Progenitor cell of endocrine pancreas (in vitro differentiated cells): ENCODE measurements at places on chromosomes 5 and 9. TPM values are rescaled to one million over a fixed set of nuclear protein-coding genes. Genes with fewer than 3 reads are reported as not detected.

DNA sequence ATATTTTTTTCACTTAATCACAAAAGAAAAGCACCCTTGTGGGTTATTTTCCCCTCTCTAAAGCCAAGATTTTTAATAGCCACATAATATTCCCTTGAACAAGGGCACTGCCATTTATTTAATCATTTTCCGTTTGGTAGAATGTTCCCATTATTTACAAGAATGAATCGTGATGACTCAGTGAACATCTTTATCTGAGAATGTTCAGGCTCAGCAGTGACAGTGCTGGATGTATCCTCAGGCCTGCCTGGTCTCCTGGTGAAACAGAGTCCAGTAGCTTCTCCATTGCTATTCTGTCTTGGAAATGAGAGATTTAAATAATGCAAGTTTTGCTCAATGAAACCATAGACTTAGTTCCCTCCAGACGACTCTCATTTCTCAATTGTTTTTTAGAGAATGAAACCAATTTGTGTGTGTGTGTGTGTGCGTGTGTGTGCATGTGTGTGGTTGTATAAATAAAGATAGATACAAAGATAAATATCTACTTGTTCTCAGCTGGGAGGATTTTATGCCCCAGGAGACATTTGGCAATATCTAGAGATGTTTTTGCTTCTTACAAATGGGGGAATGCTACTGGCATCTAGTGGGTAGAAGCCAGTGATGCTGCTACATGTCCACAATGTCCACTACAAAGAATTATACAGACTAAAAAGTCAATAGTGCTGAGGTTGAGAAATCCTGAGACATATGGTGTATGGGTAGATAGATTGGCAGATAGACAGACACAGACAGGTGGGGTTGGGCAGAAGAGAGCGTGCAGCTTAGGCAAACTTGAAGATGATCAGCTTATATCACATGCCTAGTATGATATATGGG is 55.0 kb downstream of the PAPPA start:
- no peaks in the 10 kb centered on the region for H3K4me1 ChIP-seq
- H3K27ac ChIP-seq: no peak overlapping the region
- H3K27me3 ChIP-seq: peaks cover 2% of the 10 kb centered on the region

DNA sequence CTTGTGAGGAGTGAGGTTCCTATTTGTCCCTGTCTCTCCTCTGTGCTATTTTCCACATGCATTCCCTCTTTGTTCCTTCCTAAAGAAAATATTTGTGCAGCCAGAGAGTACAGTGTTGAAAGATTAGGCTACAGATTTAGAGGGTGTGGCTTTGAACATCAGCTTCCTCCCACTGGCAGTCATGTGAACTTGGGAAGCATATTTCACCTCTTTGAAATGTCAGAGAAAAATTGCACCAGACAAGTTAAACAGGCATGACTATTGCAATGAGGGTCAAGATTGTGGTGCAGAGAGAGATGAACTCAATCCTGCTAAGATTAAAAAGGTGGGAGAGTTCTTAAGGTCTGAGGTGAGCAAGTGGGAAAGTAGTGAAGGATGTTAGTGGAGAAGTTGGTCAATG is 641.0 kb downstream of the DNAH5 start:
- H3K27ac ChIP-seq: peak overlapping the region; percentile 56
- no peak overlapping the region for H3K4me3 ChIP-seq
- H3K36me3 ChIP-seq: no peaks in the 10 kb centered on the region
- DNase-seq: no peak
- no peaks in the 10 kb centered on the region for H3K27me3 ChIP-seq

DNA sequence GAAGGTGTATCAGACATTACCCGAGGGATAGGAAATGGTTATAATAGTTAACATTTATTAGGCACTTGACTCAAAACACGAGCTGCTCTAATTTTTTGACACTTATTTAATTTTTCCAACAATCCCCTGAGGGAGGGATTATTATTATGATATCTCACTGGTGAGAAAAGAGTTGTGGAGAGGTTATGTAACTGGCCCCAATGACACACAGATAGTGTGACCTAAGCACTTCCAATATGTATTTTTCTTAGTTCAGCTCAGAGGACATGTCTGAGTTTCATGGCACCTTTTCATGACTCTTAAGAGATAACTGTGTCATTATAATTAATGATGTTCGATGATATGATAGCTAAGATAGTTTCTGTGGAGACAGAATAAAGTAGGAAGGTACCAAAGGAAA is 86.9 kb downstream of the PTCD2 start:
- H3K27ac ChIP-seq: no peak overlapping the region
- H3K4me1 ChIP-seq: no peaks in the 10 kb centered on the region
- H3K4me3 ChIP-seq: no peak overlapping the region
- H3K27me3 ChIP-seq: no peaks in the 10 kb centered on the region
- DNase-seq: no peak

- H3K27me3 ChIP-seq: no peaks in the 10 kb centered on the region
- peaks cover 4% of the 10 kb centered on the region for H3K4me1 ChIP-seq
- no peaks in the 10 kb centered on the region for H3K36me3 ChIP-seq
- H3K4me3 ChIP-seq: no peak overlapping the region
- no peak overlapping the region for H3K27ac ChIP-seq
Observed at GRCh38 chr9:114668146-114668545, 10.5 kb upstream of the TEX53 start.

DNA sequence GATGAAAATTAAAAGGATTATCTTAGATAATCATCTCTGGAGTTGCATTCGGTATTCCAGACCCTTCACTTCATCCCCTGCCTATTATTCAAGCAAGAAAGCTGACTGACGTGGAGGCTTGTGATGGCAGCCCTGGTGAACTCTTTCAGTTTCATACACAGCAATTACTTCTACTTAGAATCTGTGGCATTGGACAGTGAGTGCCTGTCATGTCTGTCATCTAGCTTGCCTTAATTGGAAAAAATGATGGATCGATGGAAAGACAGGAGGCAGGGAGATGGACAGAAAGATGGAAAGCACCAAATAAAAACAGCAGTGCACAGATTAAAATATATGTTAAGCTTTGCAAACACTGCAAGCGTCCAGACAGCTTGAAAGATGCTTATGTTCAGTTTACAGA is 1371.0 kb upstream of the CDH6 start:
- no peak overlapping the region for H3K27ac ChIP-seq
- H3K4me1 ChIP-seq: no peaks in the 10 kb centered on the region
- no peak for DNase-seq

GRCh38 chr5:74647096-74647495 is 6.6 kb upstream of the ENC1 start:
- peaks cover 46% of the 10 kb centered on the region for H3K4me1 ChIP-seq
- no peak for DNase-seq
- no peaks in the 10 kb centered on the region for H3K36me3 ChIP-seq
- H3K4me3 ChIP-seq: no peak overlapping the region
- no peaks in the 10 kb centered on the region for H3K27me3 ChIP-seq

Gene OSTF1
- total RNA-seq: 9.8 and 10.7 TPM in 2 replicates

Gene IL3
- total RNA-seq: not detected in 2 replicates

Gene BAAT
- total RNA-seq: 0.36 TPM in 1 of 2 replicates, not detected in the other

Gene ITK
- not detected in 2 replicates for total RNA-seq

Gene FREM1
- 11.4 and 13.2 TPM in 2 replicates for total RNA-seq

Gene RGS14
- 13.0 and 15.0 TPM in 2 replicates for total RNA-seq

Gene ENTREP1
- total RNA-seq: 3.6 and 3.7 TPM in 2 replicates

Gene ERCC6L2
- 49.5 and 52.9 TPM in 2 replicates for total RNA-seq
